Naive thymus-derived CD8-positive, alpha-beta T cell (primary cell): ENCODE measurements at places on chromosomes 7 and 10. TPM values are rescaled to one million over a fixed set of nuclear protein-coding genes. Genes with fewer than 3 reads are reported as not detected.

The GATA3 gene
- 23.5 TPM for total RNA-seq

The FRAT2 gene
- total RNA-seq, result 29.0 TPM

The CC2D2B gene
- total RNA-seq, result not detected

DNA sequence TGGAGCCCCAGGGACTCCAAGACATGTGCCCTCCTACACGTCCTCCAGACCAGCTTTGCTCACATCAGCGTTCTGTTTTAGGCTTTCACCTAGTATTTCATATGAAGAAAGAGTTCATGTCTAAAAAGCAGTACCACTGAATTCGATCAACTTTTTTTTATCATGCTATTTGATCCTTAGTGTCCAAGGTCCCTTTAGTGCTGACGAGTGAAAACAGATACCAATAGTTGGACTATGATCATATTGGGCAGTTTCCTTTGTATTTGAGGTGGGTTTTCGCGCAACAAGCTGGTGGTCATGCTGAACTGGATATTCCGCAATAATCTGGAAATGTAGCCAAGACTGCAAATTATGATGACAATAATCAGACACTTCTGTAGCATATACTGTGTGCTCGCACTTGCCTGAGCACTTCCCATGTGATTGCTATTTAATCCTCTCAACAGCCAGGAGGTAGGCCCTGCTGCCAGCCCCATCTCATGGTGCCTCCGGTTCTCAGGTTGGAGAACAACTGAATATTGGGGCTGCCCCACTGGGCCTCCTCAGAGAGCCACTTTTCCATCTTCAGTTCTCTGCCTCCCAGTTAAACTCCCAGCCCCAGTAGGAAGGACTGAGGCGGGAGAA is 65.9 kb downstream of the RBM20 start:
- H3K4me3 ChIP-seq, result no peak overlapping the region
- H3K27ac ChIP-seq, result no peak overlapping the region
- DNase-seq, result no peak
- no peaks in the 10 kb centered on the region for H3K27me3 ChIP-seq

DNA sequence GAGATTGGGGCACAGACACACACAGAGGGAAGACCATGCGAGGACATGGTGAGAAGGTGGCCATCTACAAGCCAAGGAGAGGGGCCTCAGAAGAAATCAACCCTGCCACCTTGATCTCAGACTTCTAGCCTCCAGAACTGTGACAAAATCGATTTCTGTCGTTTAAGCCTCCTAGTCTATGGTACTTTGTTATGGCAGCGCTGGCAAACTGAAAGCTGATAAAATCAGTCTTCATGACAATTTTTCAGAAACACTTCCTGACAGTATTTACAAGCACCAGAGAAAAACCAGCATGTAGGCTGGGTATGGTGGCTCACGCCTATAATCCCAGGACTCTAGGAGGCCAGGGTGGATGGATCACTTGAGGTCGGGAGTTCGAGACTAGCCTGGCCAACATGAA is 4.2 kb downstream of the PARP12 start:
- H3K27ac ChIP-seq, result peak overlapping the region; percentile 78
- DNase-seq, result no peak
- H3K27me3 ChIP-seq, result no peaks in the 10 kb centered on the region
- peaks cover 15% of the 10 kb centered on the region for H3K36me3 ChIP-seq
- peak overlapping the region; percentile 55 for H3K4me3 ChIP-seq
- peaks cover 81% of the 10 kb centered on the region for H3K4me1 ChIP-seq

DNA sequence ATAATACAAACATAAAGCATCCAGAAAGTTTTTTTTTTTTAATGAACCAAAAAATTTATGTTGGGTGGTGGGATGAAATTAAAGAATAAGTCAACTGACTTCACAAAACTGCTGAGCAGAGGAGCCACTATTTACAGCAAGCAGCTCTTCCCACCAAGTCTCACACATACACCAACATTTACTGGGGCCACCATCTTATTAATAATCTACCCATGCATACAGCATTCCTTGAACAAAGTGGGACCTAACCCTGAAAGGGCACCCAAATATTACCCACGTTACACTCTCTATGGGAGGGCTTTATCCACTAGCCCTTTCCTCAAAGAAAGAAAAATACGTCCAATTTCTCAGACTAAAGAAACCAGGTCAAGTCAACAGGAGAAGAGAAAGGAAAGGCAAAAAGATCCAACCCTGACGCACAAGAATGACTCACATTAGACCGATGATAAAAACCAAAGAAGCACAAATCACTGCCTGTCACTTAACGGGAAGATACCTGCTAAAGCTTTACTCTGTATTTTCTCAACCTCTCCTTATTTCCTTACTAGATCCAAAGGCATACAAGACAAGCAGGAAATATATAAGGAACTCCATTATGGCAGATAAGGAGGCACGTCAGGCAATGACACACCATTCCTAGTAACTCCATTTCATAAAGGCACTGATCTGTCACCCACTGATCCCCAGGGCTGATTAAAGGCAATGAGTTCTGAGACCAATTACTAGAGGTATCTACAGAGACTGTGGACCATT is 141.8 kb upstream of the ASAH2 start:
- peaks cover 15% of the 10 kb centered on the region for H3K4me1 ChIP-seq
- DNase-seq, result no peak
- H3K27ac ChIP-seq, result no peak overlapping the region
- no peak overlapping the region for H3K4me3 ChIP-seq
